ENCODE measurements at places on chromosomes 11 and 22.
A peak's percentile ranks its signal among the peaks of the same experiment; 100 is the strongest.

- no peak for DNase-seq
These were observed 97.9 kb downstream of the GRAMD1B start for GRCh38 chr11:123527947-123528346.

DNA sequence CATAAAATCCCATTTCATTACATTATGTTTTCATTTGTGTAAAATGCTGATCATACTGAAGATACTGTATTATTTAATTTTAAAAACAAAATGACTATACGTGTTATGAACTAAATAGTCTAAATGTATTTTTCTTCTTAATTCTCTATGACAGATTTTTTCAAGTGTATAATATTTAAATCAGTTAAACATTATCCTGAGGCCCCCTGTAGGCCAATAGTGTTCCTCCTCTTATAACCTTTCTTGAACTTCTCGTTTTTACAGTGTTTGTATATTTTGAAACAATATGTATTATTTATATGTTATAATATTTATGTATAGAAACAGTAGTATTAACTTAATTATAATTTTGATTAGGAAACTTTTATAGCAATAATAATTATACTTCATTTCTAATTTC, 151.1 kb upstream of the CHORDC1 start:
- no peak for DNase-seq

- DNase-seq = no peak
These were observed 39.0 kb downstream of the GRAMD1B start for GRCh38 chr11:123469089-123469488.

GRCh38 chr11:69140635-69141034, 15.1 kb upstream of the SMIM38 start:
- no peak for DNase-seq

DNA sequence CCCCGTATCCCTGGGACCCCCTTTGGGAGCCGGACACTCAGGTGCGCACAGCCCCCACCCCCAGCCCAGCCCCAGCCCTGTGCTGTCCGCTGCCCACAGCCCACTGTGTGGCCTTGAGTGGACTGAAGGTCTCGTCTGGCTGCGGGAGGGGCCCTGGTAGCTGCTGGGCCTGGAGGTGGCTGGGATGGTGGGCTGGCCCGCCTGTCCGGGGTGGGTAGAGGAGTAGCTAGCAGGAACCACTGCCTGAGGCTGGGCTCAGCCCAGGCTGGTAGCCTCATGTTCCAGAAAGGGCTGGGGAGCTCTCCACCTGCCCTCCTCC, 4.6 kb upstream of the MUC6 start:
- DNase-seq = no peak

DNA sequence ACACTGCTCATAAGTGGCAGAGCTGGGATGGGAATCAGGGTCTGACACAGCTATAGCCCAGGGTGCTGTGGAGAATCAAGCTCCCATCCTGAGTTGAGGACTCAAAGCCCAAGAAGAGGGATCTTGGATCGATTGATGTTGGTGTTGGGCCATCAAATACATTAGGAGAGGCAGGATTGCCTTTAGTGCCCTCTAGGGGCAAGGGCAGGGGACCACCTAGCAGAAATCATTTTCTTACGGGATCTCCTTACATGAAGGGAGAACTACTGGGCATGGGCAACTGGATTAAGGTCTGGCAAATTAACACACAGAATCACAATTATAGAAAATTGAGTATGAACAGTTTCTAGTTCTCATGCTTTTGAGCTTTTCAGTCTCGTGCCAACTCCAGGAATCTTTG, 24.9 kb upstream of the EMSY start:
- no peak for DNase-seq

DNA sequence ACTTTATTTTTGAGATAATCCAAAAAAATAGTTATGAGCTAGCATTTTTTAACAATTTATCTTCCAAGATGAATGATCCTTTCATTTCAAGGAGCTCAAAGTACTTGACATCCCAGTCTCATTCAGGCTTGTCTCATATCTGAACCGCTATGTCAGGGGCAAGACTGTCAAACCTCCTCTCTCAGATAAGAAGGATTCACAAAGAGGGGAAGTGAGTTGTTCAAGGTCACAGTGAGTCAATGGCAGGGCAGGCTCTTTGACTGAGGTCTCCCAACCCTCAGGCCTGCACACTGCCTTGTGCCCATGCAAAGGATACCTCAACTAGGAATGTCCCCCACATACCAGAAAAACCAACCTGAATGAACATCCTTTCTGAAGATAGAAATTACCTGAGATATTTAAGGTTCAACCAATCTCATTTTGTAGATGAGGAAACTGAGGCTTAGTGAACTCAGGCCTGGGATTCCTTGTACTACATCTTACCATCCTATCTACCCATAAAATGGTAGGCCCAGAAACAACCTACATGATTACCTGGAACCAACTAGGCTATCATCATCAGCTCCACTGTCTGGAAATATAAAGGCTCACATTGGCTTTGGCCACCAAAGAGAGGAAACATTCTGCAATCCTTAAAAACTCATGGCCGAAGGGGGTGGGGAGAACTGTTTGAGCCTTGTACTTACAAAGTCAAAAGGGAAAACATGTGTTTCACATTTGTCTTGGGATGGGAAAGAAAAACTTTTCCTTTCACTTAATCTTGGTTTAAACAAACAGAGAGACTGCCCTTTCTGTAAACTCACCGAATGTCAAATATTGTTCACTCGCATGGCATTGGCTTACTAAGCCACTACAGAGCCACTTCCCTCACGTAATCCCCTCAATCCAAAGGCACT, 51.1 kb downstream of the LIF start:
- no peak for DNase-seq

- DNase-seq = no peak
These were observed 492.1 kb upstream of the CADM1 start for GRCh38 chr11:115996125-115996807.

DNA sequence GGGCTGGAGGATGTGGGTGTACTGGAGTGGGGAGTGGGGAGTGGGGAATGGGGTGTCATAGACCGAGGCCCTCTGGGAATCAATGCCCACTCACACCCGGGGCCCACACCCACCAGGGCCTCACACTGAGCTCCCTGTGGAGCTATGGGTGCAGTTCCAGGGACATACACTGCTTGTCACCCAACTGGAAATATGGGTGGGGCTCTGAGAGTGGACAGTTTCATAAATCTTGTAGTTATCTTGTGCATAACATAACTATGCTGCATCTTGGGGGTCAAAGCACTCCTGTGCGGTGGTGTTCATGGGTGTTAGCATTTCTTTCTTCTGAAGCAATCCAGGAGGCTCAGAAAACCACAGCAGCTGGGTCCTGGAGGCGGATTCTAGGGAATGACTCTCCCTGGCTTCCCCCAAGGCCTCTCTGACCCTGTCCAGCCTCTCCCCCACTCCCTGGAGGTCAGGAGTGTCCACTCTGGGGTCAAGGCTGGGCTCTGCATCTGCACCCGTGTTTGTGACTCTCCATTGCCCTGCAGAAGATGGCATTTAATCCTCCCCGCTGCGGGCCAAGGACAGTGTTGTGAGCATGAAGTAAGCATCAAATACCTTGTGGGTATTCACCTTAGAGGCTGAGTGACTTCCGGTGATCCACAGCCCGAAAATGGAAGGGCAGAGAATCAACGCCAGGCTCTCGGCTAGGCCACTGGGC, 172.5 kb downstream of the CTTN start:
- no peak for DNase-seq

DNA sequence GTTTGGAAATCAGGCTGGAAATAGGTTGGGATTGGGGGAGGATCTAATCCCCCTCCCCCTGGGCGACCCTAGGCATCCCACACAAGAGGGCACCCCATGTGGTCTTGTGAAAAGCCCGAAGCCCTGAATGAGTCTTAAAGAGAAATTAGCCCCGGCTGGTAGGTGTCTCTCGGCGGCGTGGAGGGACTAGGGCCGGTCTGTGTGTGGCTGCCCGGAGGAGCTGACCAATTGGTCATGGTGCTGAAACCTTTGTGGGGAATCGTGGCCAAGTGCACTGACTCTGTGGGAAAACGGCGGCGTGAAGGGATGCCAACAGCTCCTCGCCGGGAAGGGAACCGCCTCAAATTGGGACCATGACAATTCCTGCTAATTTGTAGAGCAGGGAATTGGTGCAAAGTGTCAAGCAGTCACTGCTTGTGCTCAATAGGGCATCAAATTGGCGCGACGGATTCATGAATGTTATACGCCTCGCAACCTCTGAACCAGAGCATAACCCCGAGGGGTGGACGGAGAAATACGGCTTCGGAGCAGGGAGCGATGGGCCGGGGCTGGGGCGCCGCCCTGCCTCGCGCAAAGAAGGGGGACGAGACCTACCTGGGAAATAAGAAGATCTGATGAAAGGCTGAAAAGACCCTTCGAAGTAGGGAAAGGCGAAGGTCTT, 1.5 kb downstream of the DBX1 start:
- peak; percentile 61 for DNase-seq

DNA sequence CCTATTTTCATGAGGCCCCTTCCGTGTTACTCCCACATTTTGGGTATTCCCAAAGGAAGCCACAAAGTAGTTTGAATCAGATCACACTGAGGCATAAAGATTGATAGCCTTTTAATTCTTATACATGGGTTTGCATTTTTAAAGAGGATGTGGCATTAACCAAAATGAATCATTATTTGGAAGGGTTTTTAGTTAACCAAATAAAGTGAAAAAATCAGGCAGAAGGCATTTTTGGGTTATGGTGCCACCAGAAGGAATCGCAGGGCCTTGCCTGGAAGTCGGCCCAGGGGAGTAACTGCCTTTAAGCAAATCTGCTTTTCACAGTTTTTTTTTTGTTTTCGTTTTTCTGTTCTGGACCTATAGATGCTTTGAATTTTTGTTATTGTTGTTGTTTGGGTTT, 55.4 kb downstream of the HSD17B12 start:
- no peak for DNase-seq

- DNase-seq = no peak
These were observed 792.9 kb upstream of the CCDC179 start for GRCh38 chr11:23653071-23653675.

DNA sequence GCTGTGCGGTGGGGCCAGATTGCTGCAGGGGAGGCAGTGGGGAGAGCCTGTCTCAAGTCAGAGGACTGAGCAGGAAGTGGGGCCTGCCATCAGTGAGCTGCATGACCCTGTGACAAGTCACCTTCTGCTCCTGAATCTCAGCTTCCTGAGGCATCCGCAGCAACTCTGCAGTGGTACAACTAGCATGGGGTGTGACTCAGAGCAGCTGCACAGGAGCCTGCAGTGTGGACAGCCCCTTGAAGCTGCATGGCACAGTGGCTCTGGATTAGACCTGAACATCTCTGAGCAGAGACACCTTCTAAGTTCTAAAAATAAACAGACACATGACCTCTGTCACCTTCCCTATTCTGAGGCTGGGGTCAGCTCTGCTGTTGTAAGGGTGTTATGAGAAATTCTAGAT, 18.0 kb downstream of the FAM227A start:
- DNase-seq = no peak

DNA sequence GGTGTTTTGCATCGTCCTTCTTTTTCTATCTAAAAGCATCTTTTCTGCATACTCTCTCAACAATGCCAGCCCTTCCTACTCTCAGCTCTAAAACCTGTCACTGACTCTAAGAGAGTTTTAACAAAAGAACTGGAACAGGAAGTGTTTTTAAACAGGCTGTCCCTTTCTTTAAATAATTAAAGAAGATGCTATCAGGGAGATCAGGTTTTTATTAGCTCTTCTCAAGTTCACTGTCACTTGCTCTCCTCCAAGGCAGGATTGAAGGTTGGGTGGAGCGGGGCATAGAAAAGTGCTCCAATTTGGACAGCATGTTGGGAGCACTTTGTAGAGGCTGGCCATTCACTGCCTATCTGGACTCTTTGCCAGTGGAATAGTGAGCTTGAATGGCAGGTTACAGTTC, 56.4 kb upstream of the BARX2 start:
- DNase-seq = no peak

- DNase-seq = no peak
These were observed 1.7 kb upstream of the PLAAT2 start for GRCh38 chr11:63564784-63565350.

DNA sequence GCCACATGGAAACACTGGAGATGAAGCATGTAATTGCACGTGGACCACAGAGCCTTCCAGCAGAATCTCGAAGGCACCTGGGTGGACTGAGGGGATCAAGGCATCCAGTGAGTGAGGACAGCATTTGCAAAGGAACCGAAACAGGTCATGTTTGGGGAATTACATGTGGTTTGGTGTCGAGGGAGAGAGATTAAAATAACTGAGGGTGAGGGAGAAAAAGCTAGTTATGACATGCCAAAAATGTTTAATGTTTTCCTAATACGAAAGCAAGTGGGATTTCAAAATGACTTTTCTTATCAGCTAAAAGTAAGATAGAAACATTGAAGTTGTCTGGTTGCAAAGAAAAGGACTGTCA, 157.1 kb downstream of the BLID start:
- no peak for DNase-seq

GRCh38 chr11:127226949-127227348, 226.4 kb upstream of the KIRREL3 start:
- DNase-seq = no peak

GRCh38 chr11:95304777-95305176, 73.8 kb upstream of the SESN3 start:
- DNase-seq = no peak

- no peak for DNase-seq
These were observed 227.2 kb upstream of the ARHGAP20 start for GRCh38 chr11:110939471-110939870.

All from sigmoid colon (tissue), 7 donors.